ENCODE measurements at places on chromosomes 4 and X.

GRCh38 chrX:47854474-47854873 lies 17.8 kb downstream of the ZNF81 start:
- no peak for DNase-seq

GRCh38 chrX:154091678-154092077 lies 5.8 kb downstream of the MECP2 start:
- DNase-seq: no peak

DNA sequence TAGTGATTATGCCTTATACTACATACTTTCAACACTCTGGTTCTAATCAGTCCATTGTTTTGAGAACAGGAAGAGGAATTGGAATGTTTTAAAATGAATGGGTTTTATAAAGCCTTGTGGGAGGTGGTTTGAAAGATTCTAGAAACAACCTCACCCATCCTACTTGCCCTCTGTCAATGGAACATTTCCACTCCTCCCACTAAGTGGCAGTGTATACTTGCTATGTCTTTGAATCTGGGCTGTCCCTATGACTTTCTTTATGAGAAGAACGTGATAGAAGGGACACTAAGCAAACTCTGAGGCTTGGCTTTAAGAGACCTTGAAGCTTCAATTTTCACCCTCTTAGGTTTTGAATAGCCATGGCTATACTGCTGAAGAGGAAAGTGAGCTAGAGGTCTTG lies 611.2 kb downstream of the PPP4R3C start:
- DNase-seq: peak; percentile 5

GRCh38 chrX:40544343-40545266 lies 36.2 kb upstream of the ATP6AP2 start:
- no peak for DNase-seq

DNA sequence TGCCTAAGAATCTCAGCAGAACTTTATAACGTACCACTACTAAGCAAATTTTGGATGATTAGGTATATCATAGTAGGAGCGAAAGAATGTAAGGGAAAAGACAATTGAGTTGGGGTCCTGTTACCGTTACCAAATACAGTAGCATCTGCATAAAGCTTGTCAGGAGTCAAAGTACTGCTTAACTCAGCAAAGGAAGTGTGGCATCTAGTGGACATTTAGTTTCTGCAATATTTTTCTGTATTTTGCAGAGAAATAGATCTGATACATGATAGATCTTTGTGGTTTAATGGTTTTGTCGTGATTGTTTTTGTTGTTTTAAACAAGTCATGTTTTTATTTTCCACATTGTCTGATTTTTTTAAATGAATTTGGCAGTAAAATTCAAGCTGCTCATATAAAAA lies 81.0 kb upstream of the SMARCAD1 start:
- DNase-seq: peak; percentile 16

- peak; percentile 74 for DNase-seq
Observed at GRCh38 chrX:40434947-40435346, 145.8 kb upstream of the ATP6AP2 start.

DNA sequence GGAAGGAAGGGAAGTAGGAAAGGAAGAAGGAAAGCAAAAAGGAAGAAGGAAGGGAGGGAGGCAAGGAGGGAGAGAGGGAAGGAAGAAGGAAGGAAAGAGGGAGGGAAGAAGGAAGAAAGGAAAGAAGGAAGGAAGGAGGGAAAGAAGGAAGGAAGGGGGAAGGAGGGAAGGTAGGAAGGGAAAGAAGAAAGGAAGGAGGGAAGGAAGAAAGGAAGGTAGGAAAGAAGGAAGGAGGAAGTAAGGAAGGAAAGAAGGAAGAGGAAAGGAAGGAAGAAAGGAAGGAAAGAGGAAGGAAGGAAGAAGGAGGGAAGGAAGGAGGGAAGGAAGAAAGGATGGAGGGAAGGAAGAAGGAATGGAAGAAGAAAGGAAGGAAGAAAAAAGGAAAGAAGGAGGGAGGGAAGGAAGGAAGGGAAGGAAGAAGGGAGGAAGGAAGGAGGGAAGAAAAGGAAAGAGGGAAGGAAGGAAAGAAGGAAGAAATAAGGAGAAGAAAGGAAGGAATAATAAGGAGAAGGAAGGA lies 18.6 kb upstream of the SCML1 start:
- no peak for DNase-seq

DNA sequence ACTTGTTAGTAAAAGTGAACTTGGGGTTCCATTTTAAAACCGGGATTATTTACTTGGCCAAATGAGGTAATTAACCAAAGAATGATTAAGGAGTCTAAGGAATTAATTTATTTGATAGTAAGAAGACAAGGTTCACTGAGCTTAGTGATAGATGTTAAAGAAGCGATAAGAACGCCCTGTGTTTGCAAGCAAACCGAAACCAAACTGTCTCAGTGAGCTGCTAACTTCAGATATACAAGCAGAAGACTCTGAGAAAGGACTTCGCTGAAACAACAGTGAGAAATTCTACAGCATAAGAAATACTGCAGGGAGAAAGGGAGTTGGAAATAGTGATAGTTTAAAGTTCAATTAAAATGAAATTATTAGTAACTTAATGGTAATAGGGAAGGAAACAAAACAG lies 37.6 kb upstream of the SHISA3 start:
- no peak for DNase-seq

DNA sequence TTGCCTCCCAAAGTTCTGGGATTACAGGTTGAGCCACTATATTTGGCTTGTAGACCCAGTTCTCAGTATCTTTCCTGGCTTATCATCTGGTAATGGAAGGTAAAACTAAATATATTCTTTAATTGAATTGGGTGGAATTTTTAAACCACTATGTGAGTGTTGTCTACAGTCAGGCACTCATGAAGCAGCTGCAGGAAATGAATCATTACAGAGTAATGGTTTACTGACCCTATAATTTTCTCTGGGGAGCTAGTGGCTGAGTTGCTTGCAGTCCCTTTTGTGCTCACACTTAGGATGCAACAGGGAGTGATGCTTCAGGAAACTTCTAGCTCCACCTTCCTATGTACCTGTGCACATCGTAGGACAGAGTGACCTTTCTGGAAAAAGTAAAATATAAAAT lies 4.1 kb upstream of the UGT2B7 start:
- DNase-seq: no peak
